Diencephalon (tissue), 1 donor: ENCODE measurements at places on chromosomes 2 and 18. TPM values are rescaled to one million over a fixed set of nuclear protein-coding genes. Genes with fewer than 3 reads are reported as not detected.

ZBTB7C gene
- total RNA-seq: 9.9 TPM

CAPN14 gene
- total RNA-seq: 0.69 TPM

CPLX4 gene
- total RNA-seq: not detected

PAX3 gene
- total RNA-seq: 0.69 TPM

ADAM23 gene
- total RNA-seq: 44.1 TPM

MERTK gene
- total RNA-seq: 9.7 TPM

TMEM247 gene
- total RNA-seq: not detected

SOX11 gene
- 246 TPM for total RNA-seq

CYP26B1 gene
- 2.1 TPM for total RNA-seq

SGO2 gene
- total RNA-seq: 9.5 TPM

CYBRD1 gene
- 14.5 TPM for total RNA-seq

SERPINE2 gene
- total RNA-seq: 73.6 TPM

PRKAG3 gene
- total RNA-seq: not detected

UGGT1 gene
- 46.8 TPM for total RNA-seq

FHOD3 gene
- total RNA-seq: 50.5 TPM

INHBB gene
- 11.3 TPM for total RNA-seq

NEB gene
- total RNA-seq: 3.2 TPM

BZW1 gene
- total RNA-seq: 409 TPM

FER1L5 gene
- total RNA-seq: 0.69 TPM

ECEL1 gene
- 27.0 TPM for total RNA-seq

ARHGEF33 gene
- total RNA-seq: 6.0 TPM

AOX1 gene
- total RNA-seq: 2.1 TPM

MRPS5 gene
- 43.8 TPM for total RNA-seq

MRO gene
- total RNA-seq: 1.6 TPM

TSHZ1 gene
- 10.4 TPM for total RNA-seq

GPR45 gene
- total RNA-seq: 1.8 TPM

DTNA gene
- total RNA-seq: 101 TPM
